Natural killer cell (primary cell): ENCODE measurements at places on chromosomes 7 and 10.

GRCh38 chr10:16947069-16947468 is 129.8 kb upstream of the RSU1 start:
- H3K4me3 ChIP-seq = no peak overlapping the region
- no peaks in the 10 kb centered on the region for H3K4me1 ChIP-seq
- DNase-seq = no peak
- no peaks in the 10 kb centered on the region for H3K36me3 ChIP-seq

DNA sequence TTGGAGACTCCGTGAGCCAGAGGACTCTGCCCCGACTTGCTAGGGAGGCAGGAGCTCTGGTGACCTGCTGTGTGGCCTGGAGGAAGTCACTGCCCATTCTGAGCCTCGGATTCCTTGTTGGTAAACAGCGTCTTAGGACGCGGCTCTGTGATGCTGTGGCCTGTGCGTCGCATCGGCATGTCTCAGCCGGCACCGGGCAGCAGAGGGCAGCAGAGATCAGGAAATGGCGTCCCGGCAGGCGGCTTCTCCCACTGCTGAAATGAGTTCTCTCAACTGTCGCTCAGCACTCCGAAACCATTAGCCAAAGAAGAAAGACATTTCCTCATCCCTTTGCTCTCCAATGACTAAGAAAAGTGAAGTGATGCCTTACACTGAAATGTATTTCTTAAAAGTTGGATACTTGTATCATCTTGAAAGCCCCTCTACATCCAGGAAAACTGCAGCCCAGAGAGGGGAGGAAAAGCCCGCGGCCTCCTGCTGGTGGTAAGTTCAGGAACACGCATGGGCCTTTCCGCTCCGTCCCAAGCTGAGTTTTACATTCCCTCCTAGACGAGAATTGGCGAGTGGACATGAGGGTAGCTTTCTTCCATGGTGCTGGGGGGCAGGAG is 91.7 kb downstream of the WDR11 start:
- H3K4me1 ChIP-seq = peaks cover 7% of the 10 kb centered on the region
- no peak overlapping the region for H3K4me3 ChIP-seq
- no peaks in the 10 kb centered on the region for H3K36me3 ChIP-seq
- no peaks in the 10 kb centered on the region for H3K27me3 ChIP-seq
- peak; percentile 78 for DNase-seq

DNA sequence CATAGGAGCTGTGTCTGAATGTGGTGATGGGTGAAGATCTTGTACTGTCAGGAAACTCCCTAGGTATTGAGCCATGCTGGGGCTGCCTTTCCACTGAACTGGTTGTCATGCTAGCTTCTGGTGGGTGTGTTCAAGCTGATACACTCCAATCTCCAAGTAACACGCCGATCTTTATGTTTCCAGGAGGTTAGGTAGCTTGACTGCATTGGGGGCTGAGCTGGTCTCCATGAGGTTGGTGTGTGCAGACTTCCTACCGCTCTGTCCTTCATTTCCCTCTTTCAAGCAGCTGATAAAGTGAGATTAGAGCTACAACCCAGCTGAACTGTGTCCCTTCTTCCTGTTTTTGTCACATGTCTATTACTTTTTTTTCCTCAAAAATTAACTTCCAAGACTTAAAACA is 265.5 kb downstream of the ANKRD30A start:
- no peaks in the 10 kb centered on the region for H3K27me3 ChIP-seq
- no peak overlapping the region for H3K4me3 ChIP-seq
- no peak overlapping the region for H3K27ac ChIP-seq
- no peaks in the 10 kb centered on the region for H3K4me1 ChIP-seq
- H3K36me3 ChIP-seq = no peaks in the 10 kb centered on the region
- DNase-seq = no peak

GRCh38 chr10:122089311-122090017 is 100.5 kb downstream of the TACC2 start:
- no peaks in the 10 kb centered on the region for H3K36me3 ChIP-seq
- no peaks in the 10 kb centered on the region for H3K27me3 ChIP-seq
- H3K27ac ChIP-seq = no peak overlapping the region
- no peaks in the 10 kb centered on the region for H3K4me1 ChIP-seq
- no peak overlapping the region for H3K4me3 ChIP-seq

DNA sequence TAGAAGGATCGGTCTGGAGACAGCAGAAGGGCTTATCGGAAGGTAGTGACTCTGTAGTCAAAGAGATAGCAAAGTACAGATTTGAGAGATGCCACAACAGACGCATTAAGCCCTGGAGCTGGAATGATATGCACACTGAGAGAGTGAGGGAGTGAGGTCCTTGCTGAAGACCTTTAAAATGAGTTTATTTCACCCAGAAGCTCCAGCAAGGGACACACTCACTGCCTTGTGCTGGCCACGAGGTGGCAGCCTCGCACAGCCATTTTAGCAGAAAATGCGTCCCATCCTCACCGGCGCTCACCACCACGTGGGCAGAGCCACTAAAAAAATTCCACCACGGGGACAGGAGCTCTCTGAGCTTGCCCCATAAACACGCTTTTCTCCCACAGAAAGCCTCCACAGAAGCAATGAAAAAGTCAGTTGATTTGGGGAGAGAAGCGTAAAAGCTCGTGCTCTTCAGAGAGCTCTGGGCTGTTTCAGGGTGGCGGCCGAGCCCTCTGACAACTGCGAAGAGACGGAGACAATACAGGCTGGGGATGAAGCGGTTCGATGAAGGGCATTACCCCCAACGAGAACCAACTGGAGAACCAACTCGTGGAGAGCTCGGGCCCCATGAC is 163.0 kb upstream of the KLF14 start:
- no peak overlapping the region for H3K27ac ChIP-seq
- peak; percentile 90 for DNase-seq
- H3K4me1 ChIP-seq = peaks cover 25% of the 10 kb centered on the region
- H3K36me3 ChIP-seq = peaks cover 23% of the 10 kb centered on the region
- H3K27me3 ChIP-seq = no peaks in the 10 kb centered on the region

DNA sequence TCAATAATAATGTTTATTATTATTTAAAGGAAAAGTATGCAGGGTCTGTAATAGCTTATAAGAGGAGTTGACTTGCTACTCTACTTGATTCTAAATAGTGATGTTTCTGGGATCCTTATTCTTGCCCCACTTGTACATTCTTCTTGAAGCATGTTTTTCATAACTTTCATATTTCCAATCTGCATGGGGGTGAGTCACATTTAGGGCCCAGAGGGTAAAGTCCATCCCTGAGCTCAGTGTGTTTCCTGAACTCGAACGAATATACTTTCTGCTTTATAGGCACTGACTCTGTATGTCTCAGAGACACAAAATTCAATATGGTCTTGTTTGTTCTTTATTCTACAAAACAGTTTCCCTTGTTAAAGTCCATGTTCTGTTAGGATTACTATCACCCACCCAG is 61.0 kb upstream of the SMIM30 start:
- H3K4me3 ChIP-seq = no peak overlapping the region
- no peak overlapping the region for H3K27ac ChIP-seq

- H3K4me3 ChIP-seq = no peak overlapping the region
- no peaks in the 10 kb centered on the region for H3K27me3 ChIP-seq
- H3K27ac ChIP-seq = no peak overlapping the region
- H3K36me3 ChIP-seq = no peaks in the 10 kb centered on the region
- no peaks in the 10 kb centered on the region for H3K4me1 ChIP-seq
These were observed 16.6 kb upstream of the TMEM236 start for GRCh38 chr10:17735166-17735941.

DNA sequence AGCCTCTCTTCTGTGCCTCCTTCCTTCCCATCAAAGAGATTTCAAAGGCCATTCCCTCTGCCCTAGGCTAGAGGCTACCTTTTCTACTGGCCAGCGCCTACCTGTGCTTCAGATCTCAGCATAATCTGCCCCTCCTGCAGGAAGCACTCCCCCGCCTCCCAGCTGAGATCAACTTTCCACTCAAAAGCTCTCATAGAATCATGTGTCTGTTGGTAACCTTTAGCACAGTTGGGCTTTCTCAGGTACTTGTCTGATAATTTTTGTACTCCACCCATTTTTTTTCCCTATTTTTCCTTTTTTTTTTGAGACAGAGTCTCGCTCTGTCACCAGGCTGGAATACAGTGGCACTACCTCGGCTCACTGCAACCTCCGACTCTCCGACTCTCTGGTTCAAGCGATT is 231.0 kb upstream of the PRSS58 start:
- no peaks in the 10 kb centered on the region for H3K27me3 ChIP-seq
- DNase-seq = no peak
- no peak overlapping the region for H3K27ac ChIP-seq
- peaks cover 4% of the 10 kb centered on the region for H3K4me1 ChIP-seq
- H3K36me3 ChIP-seq = no peaks in the 10 kb centered on the region

DNA sequence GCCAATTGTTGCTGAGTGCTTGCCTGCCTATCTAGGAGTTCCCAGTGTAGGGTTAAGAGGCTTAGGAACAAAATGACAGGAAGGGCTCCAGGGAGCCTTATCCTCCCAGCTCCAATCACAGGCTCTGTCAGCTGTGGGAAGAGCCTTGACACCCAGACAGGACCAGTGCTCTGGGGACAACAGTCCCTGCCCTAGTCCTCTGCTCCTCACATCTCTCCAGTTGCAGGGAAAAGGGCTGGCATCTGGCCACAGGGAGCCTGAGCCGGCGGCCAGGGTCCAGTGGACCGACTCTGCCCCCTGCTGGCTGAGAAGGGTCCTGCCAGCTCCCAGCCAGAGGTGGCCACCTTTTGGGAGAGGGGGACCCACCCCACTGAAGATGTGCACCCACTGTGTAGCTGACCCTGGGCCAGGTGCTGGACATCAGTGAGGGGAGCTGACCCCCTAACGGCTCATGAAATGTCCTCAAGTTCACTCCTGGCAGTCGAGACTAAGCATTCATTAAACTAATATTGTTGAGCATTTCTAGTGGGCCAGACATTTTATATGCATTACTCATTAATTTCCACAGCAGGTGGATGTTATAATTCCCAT is 17.6 kb downstream of the DNAJB12 start:
- no peaks in the 10 kb centered on the region for H3K27me3 ChIP-seq
- peak; percentile 83 for DNase-seq
- peaks cover 67% of the 10 kb centered on the region for H3K4me1 ChIP-seq
- H3K4me3 ChIP-seq = no peak overlapping the region
- peak overlapping the region; percentile 16 for H3K27ac ChIP-seq
- peaks cover 24% of the 10 kb centered on the region for H3K36me3 ChIP-seq

DNA sequence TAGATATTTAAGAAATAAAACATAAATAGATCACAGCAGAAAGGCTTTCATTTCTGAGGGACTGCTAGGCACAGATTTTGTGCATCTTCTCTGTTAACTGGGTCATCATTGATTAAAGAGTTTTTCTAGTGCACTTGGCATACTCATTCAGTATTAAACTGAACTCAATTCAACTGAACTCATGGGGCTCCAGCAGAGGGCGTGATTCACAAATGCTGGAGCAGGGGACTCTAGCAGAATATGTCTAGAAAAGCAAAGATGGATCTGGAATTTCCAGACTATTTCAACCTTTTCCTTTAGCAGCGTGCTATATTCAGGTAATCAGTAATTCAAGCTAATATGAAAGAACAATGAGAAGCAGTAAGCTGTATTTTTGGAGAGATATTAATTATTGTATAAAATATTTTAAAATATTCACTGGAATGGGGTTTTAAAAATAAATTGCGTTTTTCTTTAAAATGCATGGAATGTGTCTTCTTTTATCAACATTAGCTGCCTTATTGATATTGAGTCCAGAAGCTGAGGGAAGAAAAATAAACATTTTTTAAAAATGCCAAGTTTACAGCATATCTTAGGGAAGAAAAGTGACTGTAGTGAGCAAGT is 296.8 kb upstream of the CACNA2D1 start:
- no peak for DNase-seq
- no peaks in the 10 kb centered on the region for H3K27me3 ChIP-seq
- H3K36me3 ChIP-seq = no peaks in the 10 kb centered on the region
- no peak overlapping the region for H3K4me3 ChIP-seq

DNA sequence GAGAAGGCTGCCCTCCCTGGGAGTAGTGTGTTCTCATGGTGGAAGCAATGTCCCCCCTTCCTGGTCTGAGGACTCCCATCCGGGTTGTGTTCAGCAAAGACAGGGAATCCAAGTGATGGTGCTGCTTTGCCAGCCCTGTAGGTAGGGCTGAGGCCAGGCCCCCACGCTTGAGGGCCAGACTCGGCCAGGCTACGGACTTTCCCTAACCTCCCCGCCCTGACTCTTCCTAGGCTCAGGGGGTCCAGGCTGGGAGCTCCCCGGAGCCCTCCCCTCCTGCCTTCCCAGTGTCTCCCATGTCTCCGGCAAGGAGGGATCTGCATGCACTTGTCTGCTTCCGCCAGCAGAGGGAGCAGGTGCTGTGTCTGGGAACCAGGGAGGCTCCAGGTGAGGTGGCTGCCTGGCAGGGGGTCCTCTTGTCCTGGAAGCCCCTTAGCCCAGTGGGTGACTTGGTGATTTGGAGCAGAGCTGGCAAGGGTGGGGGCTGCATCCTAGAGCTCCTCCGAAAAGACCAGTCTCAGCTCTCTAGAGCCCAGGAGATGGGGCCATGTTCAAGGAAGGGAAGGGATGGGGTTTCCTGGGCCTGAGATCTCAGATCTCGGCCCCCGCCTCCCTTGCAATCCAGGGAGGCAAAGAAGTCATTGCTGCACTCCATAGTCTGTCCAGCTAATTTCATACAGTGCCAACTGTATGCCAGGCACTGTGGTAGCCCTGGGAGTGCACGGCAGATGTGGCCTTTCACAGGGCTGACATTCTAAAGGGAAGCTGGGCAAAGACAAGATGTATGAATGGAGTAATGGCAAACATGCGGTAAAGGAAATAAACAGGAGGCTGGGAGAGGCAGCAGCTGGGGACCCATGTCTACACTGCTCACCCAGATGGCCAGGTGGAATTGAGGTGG is 20.3 kb upstream of the SFRP5 start:
- H3K27ac ChIP-seq = no peak overlapping the region
- DNase-seq = peak; percentile 66
- H3K4me3 ChIP-seq = no peak overlapping the region
- peaks cover 26% of the 10 kb centered on the region for H3K4me1 ChIP-seq

- no peaks in the 10 kb centered on the region for H3K27me3 ChIP-seq
- no peak overlapping the region for H3K4me3 ChIP-seq
- no peak overlapping the region for H3K27ac ChIP-seq
- no peak for DNase-seq
- H3K4me1 ChIP-seq = no peaks in the 10 kb centered on the region
- H3K36me3 ChIP-seq = no peaks in the 10 kb centered on the region
These were observed 69.2 kb upstream of the PIK3CG start for GRCh38 chr7:106795877-106796231.

DNA sequence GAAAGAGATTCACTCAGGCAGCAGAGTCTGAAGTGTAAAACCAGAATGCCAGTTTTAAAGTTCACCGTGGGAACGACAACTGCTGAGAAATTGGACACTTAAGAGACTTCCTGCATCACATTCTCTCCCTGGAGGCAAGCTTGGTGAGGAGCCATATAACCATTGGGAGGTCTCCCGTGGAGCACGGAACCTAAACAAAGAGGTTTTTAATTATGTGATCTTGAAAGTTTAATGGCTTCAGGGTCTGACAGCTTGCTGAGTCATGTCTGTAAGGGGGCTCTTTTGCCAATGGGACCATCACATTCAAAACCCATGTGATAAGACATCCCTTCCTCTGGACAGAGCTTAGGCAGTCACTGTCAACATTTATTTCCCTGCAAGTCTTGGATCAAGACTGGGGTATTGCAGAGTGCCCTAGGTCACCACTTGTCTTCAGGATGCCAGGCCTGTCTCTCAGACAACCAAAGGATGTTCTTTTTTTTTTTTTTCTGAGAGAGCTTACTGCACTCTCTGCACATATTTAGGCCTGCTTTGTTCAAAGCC is 674.4 kb downstream of the TYW1 start:
- no peak for DNase-seq
- no peak overlapping the region for H3K4me3 ChIP-seq
- H3K27ac ChIP-seq = no peak overlapping the region
- H3K36me3 ChIP-seq = no peaks in the 10 kb centered on the region
